HS-5 (cell line): ENCODE measurements at places on chromosomes 3 and 15.

GRCh38 chr3:43257850-43258249, 28.5 kb upstream of the SNRK start:
- DNase-seq, result no peak

- DNase-seq, result no peak
These were observed 172.8 kb upstream of the RGMA start for GRCh38 chr15:93261845-93262244.

GRCh38 chr3:50155891-50156290, 767 bp downstream of the SEMA3F start:
- no peak for DNase-seq

- DNase-seq, result no peak
These were observed 738.9 kb downstream of the ROBO1 start for GRCh38 chr3:79028916-79029315.
